NCI-H1417 (cell line): ENCODE measurements at places on chromosomes 13 and 19.
A peak's percentile ranks its signal among the peaks of the same experiment; 100 is the strongest.

DNA sequence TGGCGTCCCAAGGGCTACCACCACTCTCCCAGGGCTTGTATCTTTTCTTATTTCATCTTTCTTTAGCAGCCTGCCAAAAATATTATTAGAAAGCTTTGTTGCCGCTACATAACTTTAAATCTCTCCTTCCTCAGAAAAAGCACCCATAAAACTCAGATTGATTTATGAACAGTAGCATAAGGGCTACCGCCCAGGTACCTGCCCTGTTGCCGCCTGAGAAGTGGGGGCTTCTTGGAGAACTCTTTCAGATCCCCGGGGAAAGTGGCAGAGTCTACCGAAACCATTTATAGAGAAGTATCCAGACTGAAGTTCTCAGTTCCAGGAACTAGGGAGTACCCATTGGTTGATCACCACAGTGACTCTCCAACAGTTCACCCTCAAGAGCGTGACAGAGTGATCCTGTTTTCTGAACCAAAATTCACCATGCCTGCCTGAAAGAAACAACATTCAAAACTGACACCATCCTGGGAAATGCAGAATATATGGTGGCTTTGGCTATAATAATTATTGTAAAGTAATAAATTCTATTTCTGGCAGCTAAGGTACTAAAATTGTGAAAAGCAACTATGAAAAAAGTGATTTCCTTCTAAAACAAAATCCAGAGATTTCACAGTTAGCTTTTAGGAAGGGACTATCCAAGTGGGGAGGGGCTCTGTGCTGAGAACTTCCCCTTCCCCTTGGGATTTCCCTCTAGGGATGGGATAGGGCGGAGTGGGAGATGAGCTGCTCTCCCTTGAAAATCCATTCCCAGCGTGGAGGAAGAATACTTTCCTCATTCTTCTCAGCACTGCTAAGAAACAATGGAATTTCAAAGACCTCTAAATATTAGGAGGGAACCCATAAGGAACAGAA lies 877 bp upstream of the N4BP2L1 start:
- DNase-seq = no peak

DNA sequence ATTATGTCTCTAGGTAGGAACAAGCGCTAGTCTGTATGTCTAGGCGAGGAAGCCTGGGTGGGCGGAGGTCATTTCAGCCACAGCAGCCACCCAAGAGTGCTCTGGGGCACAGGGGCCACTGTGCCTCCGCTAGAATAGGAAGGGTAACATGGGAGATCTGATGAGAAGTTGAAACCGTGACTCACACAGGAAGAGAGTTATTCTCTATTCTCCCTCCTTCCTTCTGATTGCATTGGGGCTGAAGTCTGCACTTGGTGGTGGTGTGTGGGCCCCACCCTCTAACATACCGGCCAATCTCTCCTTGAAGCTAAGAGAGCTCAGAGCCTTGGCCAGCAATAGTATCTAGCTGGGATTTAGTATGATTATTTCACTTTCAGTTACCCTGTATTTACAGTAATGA lies 20.3 kb upstream of the GGACT start:
- no peak for DNase-seq

DNA sequence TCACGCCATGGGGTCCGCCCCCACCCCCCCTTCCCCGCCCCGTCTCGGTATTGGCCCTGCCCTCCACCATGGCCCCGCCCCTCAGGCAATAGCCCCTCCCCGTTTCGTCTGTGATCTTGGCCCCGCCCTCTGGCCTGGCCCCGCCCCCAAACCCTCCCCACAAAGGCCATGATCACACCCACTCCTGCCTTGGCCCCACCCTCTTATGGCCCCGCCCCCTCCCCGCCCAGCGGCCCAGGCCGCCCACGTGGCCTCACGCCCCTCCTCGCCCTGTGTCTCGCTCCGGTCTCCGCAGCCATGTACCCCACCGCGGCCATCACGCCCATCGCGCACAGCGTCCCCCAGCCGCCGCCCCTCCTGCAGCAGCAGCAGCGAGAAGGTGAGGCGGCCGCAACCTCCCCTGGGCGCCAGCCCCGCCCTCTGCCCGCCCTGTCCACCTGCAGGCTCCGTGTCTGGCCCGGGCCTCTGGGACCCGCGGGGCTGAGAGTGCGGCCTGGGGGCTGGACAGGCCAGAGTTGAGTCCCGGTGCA lies 61.3 kb downstream of the CELF5 start:
- peak; percentile 53 for DNase-seq

DNA sequence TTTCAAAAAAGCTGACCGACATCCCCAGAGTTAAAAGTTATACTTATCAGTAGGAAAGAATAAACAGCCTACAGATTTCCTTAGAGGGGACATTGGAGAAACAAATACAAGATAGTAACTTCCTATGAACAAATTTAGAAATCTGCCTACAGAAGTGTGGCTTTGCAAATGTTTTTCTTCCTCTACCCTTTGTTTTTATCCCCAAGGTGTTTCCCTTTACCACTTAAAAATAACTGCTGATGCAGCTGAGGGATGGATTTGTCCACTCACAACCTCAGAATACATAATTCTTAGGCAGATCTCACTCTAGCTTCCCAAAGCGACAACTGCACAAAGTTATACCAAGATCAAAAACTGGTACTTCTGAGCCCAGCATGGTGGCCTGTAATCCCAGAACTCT lies 20.9 kb downstream of the MED4 start:
- DNase-seq = no peak

- DNase-seq = no peak
Measured at GRCh38 chr19:32649751-32650150, 25.2 kb downstream of the ANKRD27 start.

DNA sequence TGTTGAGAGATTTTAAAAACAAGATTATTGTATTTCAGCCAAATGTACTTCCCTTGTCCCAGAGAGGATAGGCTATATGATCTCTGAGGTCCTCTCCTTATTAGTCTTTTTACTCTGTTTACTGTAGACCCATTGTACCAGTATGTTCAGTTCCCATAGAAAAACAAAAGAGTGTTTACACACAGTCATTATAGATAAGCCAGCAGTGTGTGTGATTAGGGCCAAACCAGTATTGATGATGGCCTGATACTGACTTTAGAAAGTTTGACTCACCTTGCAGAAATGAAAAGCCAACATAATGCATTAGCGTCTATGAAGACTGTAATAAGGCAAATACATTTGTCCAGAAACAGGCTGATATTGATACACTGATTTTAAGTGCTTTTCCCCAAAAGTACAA lies 6.2 kb downstream of the MTUS2 start:
- DNase-seq = no peak
